ENCODE measurements at places on chromosomes 11 and 22.
A peak's percentile ranks its signal among the peaks of the same experiment; 100 is the strongest.

DNA sequence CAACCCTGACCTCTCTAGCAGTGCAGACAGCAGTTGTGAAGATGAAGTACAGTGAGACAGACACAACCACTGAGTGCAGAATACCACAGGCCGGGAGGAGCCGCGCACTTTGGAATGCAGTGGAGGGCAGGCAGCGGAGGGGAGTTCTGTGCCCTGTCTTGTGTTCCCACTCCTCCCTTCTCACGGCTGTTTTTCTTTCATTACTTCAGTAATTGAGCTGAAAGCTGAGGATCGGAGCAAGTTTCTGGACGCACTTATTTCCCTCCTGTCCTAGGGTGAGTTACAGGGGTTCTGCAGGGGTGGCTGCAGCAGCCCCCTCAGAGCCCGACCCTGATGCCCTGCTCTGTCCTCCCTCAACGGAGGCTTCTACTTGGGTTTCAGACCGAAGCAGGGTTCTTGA is 5.6 kb downstream of the CLDN5 start:
- peak; percentile 38 for DNase-seq

GRCh38 chr11:99240192-99241030 is 219.7 kb downstream of the CNTN5 start:
- DNase-seq = no peak

DNA sequence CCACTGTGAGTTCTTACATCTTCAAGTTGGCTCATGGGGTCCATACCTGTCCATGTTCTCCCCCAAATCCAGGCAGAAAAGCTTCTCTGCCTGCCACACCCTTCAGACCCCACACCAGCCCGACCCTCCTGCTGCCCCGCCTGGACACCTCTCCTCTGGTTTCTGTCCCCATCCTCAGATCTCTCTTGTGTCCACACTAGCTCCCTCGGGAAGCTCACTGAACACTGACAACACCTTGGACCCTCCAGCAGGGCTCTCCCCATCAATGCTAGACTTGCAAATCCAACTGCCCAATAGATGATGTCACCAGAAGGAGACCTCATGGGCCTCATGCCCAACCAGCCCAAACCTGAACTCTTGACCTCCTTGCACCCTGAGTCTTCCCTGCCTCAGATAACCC is 2.9 kb downstream of the SCARF2 start:
- DNase-seq = no peak

DNA sequence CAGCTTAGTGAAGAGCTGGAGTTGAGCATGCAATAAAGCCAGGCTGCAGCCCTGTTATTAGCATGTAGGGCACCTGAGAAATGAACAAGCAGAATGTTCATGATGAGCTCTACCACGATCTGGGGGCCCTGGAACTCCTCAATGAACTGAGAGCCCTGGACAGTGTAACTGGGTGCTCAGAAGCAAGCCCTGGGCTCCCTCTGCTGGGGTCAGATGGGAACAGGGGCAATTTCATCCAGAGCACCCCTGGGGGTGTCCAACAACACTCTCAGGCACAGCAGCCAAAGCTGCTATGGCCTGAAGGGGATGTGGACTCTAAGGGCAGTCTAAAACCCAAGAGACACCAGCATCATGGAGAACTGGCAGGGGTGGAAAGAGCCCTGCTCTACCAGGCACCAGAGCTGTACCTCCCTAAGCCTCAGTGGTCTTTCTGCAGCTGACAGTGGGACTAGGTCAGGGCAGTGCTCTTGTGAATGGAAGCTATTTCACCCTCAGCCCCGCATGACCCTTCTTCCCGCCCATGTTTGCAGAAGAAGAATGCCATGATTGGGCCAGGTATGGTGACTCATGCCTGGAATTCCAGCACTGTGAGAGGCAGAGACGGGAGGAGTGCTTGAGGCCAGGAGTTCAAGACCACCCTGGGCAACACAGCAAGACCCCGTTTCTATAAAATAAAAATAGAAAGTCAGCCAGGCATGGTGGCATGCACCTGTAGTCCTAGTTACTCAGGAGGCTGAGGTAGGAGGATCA is 28.9 kb downstream of the THOC5 start:
- no peak for DNase-seq

DNA sequence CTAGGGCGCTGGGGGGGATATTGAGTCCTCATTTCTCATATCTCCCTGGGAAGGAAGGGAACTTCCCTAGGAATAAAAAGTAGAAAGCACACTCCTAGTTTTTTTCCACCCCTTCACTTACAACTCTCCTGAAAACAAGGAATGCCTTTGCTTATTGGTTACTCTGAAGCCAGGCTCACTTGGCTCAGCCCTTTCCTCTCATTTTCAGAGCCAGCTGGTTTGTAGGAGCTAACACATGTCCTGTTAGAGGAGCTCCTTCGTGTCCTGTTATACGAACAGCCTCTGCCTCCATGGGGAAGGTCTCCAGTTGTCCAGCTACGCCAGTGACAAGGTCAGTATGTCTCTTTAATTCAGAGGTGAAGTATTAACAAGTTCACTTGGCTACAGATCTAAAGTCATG is 17.6 kb downstream of the ALKBH8 start:
- DNase-seq = no peak

- no peak for DNase-seq
These were observed 263 bp downstream of the EHD1 start for GRCh38 chr11:64878223-64878493.

GRCh38 chr11:101574886-101575285 is 8.9 kb downstream of the TRPC6 start:
- DNase-seq = no peak

GRCh38 chr11:75896843-75897419 is 81.9 kb downstream of the UVRAG start:
- DNase-seq = no peak

DNA sequence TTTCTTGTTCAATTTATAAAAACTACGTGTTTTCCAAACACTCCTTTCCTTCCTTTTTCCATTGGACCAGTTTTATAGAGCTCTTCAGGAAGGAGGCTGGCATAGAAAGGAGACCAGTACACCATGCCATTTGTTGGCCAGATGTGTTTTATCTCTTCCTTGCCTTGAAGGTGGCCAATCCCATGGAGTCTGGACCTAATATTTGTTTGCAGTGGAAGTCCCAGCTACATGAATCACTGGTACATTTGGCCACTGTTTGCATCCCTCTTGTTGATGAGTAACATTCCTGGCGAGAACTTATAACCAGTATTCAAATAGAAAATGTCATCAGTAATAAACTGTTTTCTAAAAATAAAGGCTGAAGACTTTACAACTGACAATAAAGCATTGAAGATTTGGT is 110.2 kb downstream of the ANO3 start:
- no peak for DNase-seq

All from right kidney (tissue), 9 donors.